Mesenteric fat pad (tissue), 1 donor: ENCODE measurements at places on chromosomes 6 and 20. TPM values are rescaled to one million over a fixed set of nuclear protein-coding genes. Genes with fewer than 3 reads are reported as not detected.
A peak's percentile ranks its signal among the peaks of the same experiment; 100 is the strongest.

BMP5 gene
- not detected for total RNA-seq

RBL1 gene
- total RNA-seq: 5.3 TPM

NKX2-4 gene
- not detected for total RNA-seq

GMPR gene
- total RNA-seq: 5.9 TPM

GRCh38 chr6:125868252-125868651 lies 77.5 kb downstream of the NCOA7 start:
- no peak for DNase-seq

GRCh38 chr6:41451515-41452163 lies 94.5 kb upstream of the FOXP4 start:
- no peak for DNase-seq

DNA sequence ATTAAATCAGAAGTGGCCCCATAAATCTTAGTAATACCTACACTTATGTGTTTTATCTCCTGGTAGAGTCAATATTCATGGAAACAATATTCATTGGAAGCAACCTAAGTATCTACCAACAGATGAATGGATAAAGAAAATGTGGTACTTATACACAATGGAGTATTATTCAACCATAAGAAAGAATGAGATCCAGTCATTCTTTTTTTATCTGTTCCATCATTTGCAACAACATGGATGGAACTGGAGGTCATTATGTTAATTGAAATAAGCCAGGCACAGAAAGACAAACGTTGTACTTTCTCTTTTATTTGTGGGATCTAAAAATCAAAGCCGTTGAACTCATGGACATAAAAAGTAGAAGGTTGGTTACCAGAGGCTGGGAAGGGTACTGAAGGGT lies 268.5 kb downstream of the ZFAND3 start:
- no peak for DNase-seq

SLC17A4 gene
- total RNA-seq: 0.10 TPM

GRCh38 chr20:1225783-1226654 lies at the start of gene RAD21L1:
Gene RAD21L1, plus strand, starts transcription at chr20:1226044. Its CDS starts 2,410 bp downstream, at chr20:1228454.
- DNase-seq: peak; percentile 94

GRCh38 chr6:40398810-40399477 lies 188.2 kb downstream of the LRFN2 start:
- DNase-seq: no peak

TFAP2B gene
- total RNA-seq: not detected
